ENCODE measurements at places on chromosomes 16 and 17.

DNA sequence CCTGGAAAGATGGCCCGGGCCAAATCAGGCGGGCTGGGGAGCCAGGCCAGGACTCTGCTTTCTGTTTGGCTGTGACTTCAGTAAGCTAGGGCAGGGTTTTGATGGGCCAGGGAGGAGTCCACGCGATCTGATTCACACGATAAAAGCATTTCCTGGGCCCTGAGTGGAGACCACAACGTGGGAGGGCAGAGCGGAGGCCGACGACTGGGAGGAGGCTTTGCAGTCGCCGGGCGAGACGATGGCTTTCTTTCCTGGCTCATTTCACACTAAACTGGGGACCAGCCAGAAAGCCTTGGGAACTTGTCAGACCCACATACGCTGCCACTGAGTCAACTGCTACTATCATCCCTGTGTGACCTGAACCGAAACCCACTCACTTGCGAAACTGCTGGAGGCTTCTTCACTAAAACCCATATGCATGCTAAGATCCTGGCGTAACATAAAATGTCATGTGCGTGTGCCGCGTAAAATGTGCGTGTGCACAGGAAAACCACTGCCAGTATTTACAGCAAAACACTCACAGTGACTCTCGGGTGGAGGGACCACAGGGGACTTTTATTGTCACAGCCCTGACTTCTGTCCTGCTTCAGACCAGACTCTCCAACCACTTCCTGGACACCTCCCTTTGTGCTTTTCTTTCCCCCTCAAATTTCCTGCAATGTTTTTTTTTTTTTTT lies 14.2 kb upstream of the RHBDF2 start:
- no peak for DNase-seq

GRCh38 chr17:42279776-42280630 lies 3.8 kb upstream of the STAT5B start:
- no peak for DNase-seq

DNA sequence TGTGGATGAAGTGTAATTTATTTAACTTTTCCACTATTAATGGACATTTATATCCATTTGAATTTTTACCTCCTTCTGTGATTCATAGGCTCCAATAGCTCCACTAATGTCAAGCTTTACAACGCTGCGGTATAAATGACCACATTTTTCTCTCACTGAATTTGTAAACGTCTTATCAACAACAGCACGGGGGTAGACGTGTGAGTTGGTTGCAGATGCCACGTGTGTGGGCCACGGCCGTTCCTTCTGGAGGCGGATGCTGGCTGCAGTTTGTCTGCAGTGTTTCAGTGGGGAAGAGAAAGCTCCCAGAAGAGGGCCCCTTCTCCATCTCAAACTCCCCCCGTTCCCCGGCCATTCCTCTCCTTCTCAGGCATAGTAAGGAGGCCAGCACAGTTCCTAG lies 68.2 kb upstream of the XYLT1 start:
- no peak for DNase-seq

DNA sequence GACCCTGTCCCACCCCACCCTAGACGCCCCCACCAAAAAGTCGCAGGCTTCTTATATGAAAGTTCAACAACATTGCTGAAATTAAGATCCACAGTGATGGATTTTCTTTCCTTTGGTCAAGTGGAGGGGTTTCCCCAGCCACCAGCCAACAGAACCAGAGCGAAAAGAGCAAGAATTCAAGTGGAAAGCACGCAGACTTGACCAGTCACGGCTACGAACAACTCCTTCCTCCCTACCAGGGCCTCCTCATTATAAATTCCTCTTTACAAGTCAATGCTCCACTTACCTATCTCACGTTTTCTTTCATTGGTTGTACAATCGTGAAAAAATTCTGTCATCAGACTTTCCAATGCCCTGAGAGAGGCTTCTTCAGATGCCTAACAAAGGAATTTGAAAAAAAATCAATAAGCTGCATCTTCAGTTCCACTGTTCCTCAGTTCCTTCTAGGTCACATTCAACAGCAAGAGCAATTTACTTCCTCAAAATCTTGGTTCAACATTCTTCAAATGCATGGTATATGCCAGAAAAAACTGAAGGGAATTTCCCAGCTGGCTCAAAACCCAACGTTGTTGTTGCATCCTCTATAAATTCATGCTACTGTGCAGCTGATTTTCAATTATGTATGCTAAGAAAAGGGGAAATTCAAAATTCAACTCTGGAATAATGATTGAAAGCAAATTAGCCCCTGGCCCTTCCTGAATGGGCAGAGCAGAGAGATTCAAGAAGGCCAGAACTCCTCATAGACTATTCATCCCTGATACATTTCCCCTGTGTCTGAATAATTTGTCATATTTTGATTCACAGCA lies 30.9 kb downstream of the XPO6 start:
- DNase-seq = no peak

GRCh38 chr17:63626551-63627180 lies 4.4 kb downstream of the MAP3K3 start:
- DNase-seq = no peak

- DNase-seq = no peak
Observed at GRCh38 chr17:32688221-32688620, 188.7 kb downstream of the MYO1D start.

DNA sequence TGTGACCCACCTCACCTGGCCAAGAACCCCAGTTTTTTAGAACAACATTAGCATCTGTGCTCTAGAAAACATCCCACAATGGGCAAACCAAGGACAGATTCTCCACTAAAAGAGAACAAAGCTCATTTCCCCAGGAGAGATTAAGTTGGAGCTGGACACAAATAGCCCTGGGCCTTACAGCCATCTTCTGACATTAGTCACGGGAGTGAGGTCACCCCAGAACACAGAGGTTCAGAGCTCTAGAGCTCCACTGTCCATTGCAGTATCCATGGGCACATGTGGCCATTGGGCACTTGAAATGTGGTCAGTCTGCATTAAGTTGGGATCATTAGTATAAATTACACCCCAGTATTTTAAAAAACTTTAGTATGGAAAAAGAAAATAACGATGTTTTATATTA lies 47.6 kb upstream of the RBBP6 start:
- DNase-seq = peak; percentile 59

- DNase-seq = peak; percentile 96
Observed at GRCh38 chr16:67170168-67170948, at the start of gene NOL3. Gene NOL3, plus strand, starts transcription at chr16:67170538.

GRCh38 chr16:26816266-26816665 lies 250.5 kb upstream of the C16orf82 start:
- DNase-seq = no peak

DNA sequence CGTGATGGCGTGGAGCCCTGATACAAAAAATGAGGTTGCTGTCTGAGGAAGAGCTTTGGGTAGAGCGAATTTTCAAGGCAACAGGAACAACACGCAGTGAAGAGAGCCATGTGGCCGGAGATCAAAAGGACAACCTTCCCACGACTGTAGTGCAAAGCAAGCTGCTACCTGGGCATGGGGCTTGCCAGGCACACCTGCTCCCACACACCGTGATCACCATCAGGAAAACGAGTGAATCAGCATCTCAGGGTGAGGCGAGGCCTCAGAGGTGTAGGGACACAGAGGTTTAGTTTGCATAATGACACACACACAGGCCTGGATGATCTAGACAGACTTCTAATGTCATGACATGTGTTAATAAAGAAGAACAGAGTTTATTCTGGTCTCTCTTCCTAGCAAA lies 65.7 kb downstream of the PARN start:
- DNase-seq = no peak

DNA sequence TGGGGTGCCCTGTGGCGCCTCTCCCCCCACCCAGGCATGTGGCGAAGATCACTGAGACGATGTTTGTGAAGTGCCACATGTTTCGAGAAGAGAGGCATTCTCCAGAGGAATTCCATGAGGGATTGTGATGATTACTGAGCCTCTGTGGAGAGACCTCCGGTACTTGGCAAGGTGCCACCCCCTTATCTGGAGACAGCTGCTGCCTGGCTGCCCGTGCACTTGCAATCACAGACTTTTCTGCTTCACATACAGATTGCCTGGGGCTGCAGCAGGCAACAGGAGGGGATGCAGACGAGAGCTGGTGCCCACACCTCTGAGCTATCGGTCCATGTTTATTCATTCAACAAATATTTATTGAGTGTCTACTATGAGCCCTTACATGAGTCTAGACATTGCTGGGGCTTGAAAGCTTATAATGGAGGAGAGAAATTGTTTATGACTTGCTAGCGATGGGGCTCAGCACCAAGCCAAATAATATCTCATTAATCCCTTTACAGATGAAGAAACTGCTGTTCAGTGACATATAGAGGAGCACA lies 317.2 kb upstream of the ZFHX3 start:
- no peak for DNase-seq

- DNase-seq = peak; percentile 78
Observed at GRCh38 chr17:32276171-32276601, 10.6 kb downstream of the RHBDL3 start.

DNA sequence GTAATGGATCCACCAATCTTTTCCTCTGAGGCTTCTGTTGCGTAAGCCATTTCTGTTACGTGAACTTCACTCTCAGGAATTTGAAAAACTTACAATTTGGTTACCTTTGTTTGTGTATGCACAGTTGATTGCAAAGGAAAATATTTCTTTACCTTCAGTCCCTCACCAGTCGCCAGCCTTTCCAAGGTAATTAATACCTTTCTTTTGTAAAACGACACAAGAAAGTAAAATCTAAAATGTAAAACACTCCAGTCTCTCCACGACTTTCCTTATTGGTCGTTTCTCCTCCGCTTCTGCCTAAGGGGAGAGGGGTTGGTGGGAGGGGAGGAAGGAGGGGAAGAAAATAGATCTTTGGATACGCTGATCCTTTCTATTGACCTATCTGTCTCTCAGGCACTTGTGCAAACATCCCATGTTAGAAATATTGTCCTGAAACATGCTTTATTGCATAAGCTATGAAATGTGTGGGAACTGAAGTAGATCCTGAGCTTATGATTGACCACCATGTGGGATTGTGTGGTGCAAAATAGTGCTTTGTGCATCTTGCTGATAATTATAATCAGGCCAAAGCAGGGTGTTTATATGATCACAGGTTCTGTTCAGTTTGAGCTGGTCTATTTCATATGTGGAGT lies 32.4 kb upstream of the EFCAB13 start:
- no peak for DNase-seq

DNA sequence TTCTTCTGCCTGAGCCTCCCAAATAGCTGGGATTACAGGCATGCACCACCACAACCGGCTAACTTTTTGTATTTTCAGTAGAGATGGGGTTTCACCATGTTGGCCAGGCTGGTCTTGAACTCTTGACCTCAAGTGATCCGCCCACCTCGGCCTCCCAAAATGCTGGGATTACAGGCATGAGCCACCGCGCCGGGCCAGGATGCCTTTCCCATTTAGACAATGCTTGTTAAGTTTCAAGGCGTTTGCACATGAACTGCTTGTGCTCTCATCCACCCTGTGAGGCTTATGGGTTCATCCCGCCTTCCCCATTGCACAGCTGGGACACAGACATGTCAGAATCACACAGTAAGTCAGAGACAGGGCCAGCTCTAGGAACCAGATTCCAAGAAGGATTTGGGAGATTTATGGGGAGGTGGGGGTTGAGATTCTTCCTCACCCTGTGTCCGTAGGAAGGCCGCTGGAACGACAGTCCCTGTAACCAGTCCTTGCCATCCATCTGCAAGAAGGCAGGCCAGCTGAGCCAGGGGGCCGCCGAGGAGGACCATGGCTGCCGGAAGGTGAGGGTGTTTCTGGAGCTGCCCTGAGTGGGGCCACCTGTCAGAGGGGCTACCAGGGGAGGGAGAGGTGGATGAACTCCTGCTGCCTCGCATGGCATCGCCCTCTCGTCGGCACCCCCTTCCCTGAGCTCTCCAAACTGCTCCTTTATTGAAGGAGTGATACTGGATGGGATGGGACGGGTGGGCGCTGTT lies 46.3 kb downstream of the MRC2 start:
- no peak for DNase-seq

DNA sequence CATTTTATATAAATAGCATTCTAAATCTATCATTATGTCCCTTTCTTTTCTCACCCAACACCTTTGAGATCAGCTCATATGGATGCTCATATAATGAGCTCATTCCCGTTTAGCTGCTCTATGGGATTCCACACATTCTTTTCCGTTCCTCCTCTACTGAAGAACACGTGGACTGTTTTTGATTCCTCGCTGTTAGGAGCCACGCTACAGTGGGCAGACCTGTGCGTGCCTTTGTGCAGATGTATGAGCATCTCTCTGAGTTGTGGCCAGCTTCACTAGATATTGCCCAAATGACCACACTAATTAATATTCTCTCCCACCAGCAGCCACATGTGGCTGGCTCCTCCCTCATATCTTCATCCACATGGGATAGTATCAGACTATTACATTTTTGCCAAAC lies 6.0 kb upstream of the TNFRSF13B start:
- DNase-seq = no peak

DNA sequence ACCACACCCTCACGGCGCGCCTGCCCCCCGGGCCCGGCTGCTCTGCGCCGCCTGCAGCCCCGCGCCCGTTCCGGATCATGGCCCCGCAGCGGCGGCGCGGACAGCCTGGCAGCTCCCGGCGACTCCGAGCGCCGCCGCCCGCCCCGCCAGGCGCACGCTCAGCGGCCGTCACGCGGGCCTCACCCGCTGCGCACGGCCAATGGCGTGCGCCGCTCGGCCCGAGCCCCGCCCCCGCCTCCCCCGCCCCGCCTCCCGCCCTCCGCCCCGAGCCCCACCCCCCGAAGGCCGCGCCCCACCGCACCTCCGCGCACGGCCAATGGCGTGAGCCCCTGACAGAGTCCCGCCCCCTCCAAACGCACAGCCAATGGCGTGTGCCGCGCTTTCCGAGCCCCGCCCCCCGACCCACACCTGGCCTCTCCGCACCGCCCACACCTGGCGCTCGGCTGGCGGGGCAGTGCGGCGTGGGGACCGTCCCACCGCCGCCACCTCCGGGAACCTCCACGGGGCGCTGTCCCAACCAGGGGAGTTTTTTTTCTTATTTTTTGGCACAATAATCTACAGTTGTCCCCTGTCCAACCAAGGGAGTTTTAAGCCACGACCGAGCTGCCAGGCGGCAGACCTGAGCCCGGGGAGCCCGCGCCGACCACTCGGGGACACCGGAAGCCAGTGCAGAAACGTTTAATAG lies at the start of gene PCYT2:
TSS of gene PCYT2 (minus strand) at position 123 of the 685 bp plus-strand sequence. CDS start at position 79, 44 bp downstream.
- peak; percentile 98 for DNase-seq

DNA sequence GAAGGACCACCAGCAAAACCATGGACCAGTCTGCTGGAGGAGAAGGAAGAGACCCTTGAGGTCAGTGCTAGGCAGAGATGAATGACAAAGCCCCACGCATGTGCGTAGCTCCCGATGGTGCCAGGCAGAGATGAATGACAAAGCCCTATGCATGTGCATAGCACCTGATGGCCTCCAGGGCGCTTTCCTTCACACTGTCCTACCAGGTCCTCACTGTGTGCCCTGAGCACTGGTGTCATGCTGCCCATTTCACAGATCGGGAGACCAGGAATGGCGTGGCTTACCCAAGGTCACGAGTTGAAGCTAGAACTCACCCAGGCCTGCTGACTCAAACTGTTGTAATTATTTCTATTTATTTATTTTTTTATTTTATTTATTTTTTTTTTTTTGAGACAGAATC lies 149.6 kb downstream of the KATNIP start:
- no peak for DNase-seq
